Activated CD4-positive, alpha-beta T cell treated with anti-CD3 and anti-CD28 coated beads for 36 hours (primary cell): ENCODE measurements at places on chromosomes 5 and 9. TPM values are rescaled to one million over a fixed set of nuclear protein-coding genes. Genes with fewer than 3 reads are reported as not detected.

SPATA31C1 gene
- total RNA-seq = not detected

OBP2A gene
- not detected for total RNA-seq

EGR1 gene
- 45.3 TPM for total RNA-seq

NRARP gene
- 2.1 TPM for total RNA-seq

DDX4 gene
- total RNA-seq = not detected

C7 gene
- total RNA-seq = not detected

SPINK6 gene
- total RNA-seq = not detected

NMUR2 gene
- total RNA-seq = not detected

UBTD2 gene
- total RNA-seq = 6.0 TPM

ANKRD18A gene
- total RNA-seq = 7.5 TPM

UNC5A gene
- total RNA-seq = not detected

PCDHGA9 gene
- 0.09 TPM for total RNA-seq

OMD gene
- not detected for total RNA-seq

FAM153A gene
- 38.8 TPM for total RNA-seq

BHMT gene
- total RNA-seq = not detected

CCDC192 gene
- total RNA-seq = not detected

TEX53 gene
- not detected for total RNA-seq

OR1K1 gene
- not detected for total RNA-seq

IFNA21 gene
- total RNA-seq = not detected

CAMK2A gene
- total RNA-seq = not detected

SH3TC2 gene
- not detected for total RNA-seq

PLPPR1 gene
- total RNA-seq = not detected

UBE2QL1 gene
- total RNA-seq = not detected

LHX6 gene
- total RNA-seq = 0.11 TPM

KCNV2 gene
- total RNA-seq = not detected

HMCN2 gene
- 0.05 TPM for total RNA-seq

FAM174A gene
- total RNA-seq = 4.7 TPM

FREM1 gene
- total RNA-seq = not detected

FBP1 gene
- total RNA-seq = 0.47 TPM
